GM03348 (cell line): ENCODE measurements at places on chromosomes 4 and X.

- DNase-seq: no peak
These were observed 150.2 kb upstream of the GALNT7 start for GRCh38 chr4:173018446-173018845.

DNA sequence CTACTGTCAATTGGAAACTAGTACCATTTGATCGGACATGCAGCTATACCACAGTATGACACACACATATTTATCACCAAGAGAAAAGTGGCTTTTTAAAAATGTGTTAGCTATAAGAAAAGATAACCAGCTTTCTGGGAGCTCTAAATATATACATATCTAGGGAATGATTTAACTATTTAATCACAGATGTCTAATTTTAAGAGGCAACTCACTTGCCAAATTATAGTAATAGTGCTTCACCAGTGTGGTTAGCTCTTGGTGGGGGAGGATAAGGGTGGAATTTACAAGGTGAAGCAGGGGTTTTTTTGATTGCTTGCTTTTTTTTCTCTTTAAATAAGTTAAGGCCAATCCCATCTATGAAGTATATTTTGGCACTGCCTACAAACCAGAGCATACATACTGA is 547.7 kb upstream of the DIPK2B start:
- no peak for DNase-seq

- no peak for DNase-seq
These were observed 1540.5 kb downstream of the C4orf33 start for GRCh38 chr4:130636486-130636885.

DNA sequence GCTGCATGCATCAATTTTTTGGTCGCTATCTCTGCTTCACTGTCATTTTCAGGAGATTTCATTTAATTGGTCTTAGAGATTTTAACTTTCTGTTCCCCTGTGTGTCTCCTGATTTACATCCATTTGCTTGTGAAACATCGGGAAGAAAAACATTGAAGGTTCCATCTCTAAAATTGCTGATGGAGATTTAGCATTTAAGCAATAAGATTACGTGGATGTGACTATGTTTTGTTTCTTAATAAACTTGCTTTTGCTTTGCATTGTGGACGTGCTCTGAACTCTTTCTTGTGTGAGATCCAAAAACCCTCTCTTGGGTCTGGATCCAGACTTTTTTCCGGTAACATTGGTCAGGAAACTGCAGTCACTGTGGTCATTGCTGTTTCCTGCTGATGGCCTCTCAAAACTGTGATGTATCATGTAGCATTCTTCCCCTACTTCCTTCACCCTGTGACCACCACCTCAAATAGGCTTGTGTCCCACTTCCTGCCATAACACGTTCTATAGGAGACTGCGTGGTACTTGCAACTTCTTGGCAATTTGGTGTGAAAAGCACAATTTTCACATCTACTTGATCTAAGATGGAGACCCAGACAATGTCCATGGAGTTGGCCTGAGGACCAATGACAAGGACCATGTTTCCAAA is 4.9 kb downstream of the CXCL2 start:
- no peak for DNase-seq

DNA sequence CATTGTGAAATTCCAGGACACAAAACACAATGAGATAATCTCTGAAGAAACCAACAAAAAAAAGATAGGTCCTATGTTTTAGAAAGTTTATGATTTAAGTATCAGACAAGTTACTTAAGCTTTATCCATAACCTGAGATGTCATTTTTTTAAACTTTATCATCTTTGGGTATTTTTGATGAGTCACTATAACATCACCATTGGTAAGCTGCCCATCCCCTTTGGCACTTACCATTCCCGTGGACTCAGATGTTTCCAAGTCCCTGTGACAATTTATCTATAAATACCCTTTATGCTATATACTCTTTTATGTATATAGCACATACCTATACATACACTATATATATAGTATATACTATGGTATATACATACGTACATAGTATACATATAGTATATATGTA is 198.9 kb upstream of the GEMIN8 start:
- no peak for DNase-seq
